Stimulated activated CD8-positive, alpha-beta memory T cell treated with anti-CD3 and anti-CD28 coated beads, Interleukin-7, amount 100 ng/mL, for 1 hour (primary cell): ENCODE measurements at places on chromosomes 7 and 10.

GRCh38 chr10:78696791-78697395, 371.9 kb upstream of the ZMIZ1 start:
- DNase-seq: no peak

DNA sequence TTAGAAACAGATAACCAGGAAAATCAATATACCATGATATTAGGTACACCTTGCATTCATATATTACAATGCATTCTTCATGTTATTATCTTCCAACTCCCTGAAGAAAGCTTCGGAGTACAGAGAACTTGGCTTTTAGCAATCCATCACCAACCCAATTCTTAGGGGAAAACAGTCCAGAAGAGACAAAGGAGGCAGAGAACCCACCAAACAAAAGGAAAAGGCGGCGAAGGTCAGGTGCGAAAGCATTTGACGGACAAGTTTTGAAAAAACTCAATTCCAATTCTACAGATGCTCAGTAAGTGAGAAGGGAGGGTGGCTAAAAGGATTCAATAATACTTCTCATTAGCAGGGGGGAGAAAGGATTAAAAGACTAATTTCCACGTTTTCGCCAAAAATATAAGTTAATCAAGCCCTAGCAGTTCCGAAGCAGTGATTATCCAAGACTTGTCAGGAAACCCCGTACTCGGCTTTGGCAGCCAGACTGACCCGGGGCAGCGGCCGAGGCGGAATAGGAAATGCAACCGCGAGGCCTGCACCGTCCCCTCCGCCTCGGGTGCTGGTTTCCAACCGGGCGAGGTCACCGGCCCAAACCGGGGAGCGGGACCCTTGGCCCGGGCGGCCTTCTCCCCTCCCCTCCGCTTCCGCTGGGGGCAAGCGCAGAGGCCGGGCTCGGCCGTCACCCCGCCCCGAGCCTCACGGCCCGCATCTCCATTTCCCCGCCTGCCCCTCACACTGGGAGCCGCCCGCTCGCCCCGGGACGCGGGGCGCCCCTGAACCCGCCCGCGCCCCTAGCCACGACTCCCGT, 747 bp downstream of the GDI2 start:
- DNase-seq: peak; percentile 30

DNA sequence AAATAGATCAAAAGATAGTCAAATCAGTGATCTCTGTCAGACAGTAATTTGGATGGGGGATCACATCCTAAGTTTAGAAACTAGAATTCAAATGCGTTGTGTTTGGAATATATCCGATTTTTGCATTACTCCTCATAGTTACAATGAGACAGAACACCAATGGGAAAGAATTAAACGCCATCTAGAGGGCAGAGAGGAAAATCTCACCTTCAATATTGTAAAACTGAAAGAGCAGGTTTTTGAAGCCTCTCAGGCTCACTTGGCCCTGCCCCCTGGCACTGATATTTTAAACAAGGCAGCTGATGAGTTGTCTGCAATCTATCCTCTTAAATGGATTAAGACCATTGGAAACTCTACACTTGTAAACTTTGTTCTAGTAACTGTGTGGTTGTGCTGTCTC, 17.7 kb downstream of the FRG2B start:
- DNase-seq: no peak

GRCh38 chr7:107846324-107846723, 43.3 kb upstream of the SLC26A3 start:
- no peak for DNase-seq

GRCh38 chr7:132654150-132654549, 77.9 kb upstream of the PLXNA4 start:
- no peak for DNase-seq

GRCh38 chr7:98922392-98923187, 44.3 kb downstream of the TRRAP start:
- no peak for DNase-seq

DNA sequence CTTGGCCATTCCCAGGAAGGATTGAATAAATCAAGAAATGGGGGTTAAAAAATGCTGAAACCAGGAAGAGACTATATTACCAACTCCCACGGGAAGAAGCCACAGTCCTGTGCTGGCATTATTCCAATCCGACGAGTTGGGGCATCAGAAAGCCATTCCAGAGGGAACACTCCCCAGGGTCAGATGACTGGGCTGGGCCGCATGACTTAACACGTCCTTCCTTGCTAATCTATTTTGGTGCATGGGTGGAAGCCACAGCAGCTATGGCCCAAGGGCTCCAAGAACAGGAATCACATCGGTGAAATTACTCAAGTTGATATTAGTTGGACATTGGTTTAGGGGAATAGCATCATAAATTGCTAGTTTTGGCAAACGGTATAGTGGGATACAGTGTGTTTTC, 592.9 kb upstream of the NRP1 start:
- DNase-seq: no peak

DNA sequence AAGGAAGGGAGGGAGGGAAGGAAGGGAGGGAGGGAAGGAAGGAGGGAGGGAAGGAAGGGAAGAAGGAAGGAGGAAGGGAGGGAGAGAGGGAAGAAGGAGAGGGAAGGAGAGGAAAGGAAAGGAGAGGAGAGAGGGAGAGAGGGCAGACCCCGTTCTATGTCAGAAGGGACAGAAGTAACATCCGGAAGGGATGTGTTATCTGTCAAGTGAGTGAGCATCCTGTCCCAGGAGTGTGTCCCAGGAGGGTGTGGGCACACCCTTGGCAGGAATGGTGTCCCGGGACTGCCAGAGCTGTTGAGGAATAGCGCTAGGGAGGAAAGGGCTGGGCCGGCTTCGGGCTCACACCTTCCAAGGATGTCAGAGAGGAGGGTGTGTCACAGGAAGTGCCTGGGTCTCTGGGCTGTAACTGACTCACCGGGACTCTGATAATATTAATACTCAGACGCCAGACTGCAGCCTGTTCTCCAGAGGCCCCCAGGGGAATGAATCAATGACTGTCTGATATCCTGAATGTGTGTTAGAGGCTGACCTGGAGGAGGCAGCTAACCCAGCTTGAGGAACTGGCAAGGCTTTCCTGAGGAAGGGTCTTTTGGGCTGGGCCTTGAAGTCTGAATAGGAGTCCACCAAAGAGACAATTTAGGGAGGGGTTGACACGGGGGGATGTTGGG, 125.6 kb upstream of the TNRC18 start:
- no peak for DNase-seq

GRCh38 chr10:62166331-62167131, 102.1 kb downstream of the RTKN2 start:
- no peak for DNase-seq

DNA sequence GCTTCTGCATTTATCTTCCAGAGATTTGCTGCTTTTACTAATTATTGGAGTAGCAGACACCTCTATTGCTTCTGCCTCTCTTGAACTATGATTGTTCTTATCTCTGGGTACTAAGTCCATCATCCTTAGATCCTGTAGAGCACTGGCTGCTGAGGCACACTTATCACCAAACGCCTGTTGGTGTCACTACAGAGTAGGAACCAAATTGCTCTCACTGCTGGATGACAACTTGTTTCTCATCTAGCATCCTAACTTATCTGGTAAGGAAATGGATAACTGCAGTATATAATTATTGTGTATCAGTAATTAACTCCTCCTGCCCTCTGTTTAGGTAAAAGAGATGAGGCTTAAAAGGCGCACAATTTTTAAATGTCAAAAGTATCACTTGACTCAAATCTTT, 1059.4 kb downstream of the NRG3 start:
- no peak for DNase-seq

- no peak for DNase-seq
Observed at GRCh38 chr10:119462773-119463172, 79.7 kb downstream of the RGS10 start.
